ENCODE measurements at places on chromosomes 3 and 15. TPM values are rescaled to one million over a fixed set of nuclear protein-coding genes. Genes with fewer than 3 reads are reported as not detected.

- ATAC-seq: no peak
Observed at GRCh38 chr3:12916159-12916558, 74.8 kb upstream of the RPL32 start.

DNA sequence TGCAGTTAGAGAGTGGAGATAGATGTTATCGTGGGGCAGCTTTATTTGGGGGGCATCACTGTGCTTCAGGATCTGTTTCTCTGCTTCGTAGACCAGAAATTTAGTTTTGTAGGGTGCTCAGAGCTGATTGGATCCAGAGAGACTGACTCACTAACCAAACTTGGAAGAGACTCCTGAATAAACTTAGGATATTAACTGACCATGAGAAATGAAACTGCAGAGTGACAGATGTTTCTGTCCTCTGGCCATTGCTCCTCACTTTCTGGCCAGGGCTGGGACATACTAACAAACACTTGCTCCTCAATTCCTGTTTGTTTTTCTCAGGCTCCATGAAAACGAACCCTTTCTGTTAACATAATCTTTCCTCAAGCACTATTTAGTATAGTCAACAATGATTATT lies 4.3 kb downstream of the ZNF592 start:
- no peak for ATAC-seq

Gene LRRC31
- 0.35 TPM for total RNA-seq

Gene RTP1
- not detected for total RNA-seq

- peak; percentile 90 for ATAC-seq
Observed at GRCh38 chr15:57375827-57376695, at the start of gene CGNL1. CGNL1 (plus strand) TSS chr15:57376505; CDS start chr15:57438000, 61,495 bp downstream.

All from gastroesophageal sphincter (tissue), 4 donors.